ENCODE measurements at places on chromosomes 3 and 15. TPM values are rescaled to one million over a fixed set of nuclear protein-coding genes. Genes with fewer than 3 reads are reported as not detected.

Gene CAMK2N2
- 1.1 TPM for total RNA-seq

Gene GASK1A
- total RNA-seq = not detected

Gene EPHB1
- total RNA-seq = not detected

Gene USP19
- 24.9 TPM for total RNA-seq
